ENCODE measurements at places on chromosomes 16 and 17.

GRCh38 chr17:64382061-64382583, 8.5 kb downstream of the PECAM1 start:
- no peak for DNase-seq

DNA sequence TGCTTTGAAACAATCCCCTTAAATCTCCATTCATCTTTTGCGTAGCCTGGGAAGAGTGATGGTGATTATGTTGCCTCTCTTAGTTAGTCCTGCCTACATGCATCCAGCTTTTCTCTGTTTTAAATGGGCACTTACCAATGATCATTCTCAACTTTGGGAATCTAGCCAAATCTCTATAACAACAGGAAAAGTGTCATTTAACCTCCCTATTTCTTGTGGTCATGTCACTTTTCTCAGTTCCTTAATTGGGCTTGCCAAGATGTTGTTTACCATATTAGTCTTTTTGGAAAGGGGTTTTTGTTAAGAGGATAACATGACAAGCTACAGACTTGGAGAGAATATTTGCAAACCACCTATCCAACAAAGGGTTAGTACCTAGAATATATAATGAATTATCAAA, 15.6 kb upstream of the CLEC10A start:
- DNase-seq = no peak

- no peak for DNase-seq
Observed at GRCh38 chr16:80852261-80852872, 48.0 kb upstream of the CDYL2 start.

DNA sequence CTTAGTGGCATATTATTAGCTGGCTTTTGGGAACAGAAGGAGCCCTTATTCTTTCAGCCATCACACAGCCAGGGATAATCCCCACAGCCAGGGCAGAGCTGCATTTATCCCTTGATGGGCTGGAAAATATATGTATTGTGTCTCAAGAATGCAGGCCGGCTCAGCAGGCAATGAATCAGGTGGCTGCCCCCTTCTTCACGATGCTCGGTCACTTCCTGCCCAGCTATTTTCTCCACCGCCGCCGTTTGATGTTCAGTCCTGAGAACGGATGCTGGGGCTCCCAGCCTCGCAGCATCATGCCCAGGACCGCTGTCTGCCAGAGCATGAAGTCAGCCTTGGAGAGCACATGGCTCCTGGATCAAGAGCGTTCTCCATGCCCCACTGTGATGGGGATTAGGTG, 4.3 kb upstream of the MYH3 start:
- DNase-seq = no peak

- DNase-seq = no peak
Observed at GRCh38 chr17:49890852-49891251, 43.0 kb upstream of the TAC4 start.

- DNase-seq = no peak
Observed at GRCh38 chr17:58421711-58422110, 4.4 kb upstream of the RNF43 start.

GRCh38 chr16:52069866-52070265, 477.1 kb downstream of the TOX3 start:
- DNase-seq = no peak

- DNase-seq = no peak
Observed at GRCh38 chr17:37106049-37106448, 157.3 kb downstream of the AATF start.

DNA sequence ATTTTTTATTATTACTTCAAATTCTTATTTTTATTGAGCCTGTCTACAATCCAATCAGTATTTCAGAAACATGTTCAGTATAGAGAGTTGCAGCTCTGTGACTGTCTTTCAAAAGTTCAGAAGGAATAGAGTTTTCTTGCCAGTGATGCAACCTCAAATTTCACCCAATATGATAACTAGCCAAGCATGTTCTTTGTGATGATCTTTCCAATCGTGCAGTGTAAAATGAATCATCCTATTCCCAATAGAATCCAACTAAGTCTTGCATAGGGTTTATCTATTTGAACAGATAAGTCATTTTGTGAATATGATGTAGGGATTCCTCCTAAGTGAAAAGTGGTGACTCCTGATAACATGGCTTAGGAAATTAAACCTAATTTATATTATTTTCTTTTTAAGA, 937.8 kb downstream of the KCNJ2 start:
- DNase-seq = no peak

DNA sequence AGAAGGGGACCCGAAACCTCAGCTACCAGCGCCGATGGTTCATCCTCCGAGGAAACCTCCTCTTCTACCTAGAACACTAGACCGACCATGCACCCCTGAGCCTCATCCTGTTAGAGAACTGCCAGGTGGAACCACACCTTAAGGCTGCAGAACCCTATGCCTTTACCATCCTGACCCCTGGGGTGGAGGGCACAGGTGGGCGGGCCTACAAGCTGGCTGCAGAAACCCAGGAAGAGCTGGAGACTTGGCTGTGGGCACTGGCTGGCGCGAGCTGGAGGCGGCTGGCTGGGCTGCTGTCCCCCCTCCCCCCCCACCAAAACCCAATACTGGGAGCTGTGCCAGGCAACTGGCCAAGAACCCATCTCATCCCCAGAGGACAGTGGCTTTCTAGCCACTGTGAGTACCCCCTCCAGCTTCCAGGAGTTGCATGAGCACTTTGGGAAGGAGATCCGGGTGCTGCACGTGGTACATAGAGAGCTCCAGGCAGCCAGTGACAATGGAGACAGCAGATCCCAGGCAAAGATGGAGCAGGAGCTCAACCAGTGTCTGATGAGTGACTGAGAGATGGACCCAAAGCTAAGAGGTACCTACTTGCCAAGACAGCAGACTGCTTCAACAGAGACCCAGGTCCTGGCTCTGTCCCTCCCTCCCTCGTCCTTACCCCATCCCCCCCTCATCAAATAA, 1.4 kb upstream of the CD2BP2 start:
- DNase-seq = no peak

DNA sequence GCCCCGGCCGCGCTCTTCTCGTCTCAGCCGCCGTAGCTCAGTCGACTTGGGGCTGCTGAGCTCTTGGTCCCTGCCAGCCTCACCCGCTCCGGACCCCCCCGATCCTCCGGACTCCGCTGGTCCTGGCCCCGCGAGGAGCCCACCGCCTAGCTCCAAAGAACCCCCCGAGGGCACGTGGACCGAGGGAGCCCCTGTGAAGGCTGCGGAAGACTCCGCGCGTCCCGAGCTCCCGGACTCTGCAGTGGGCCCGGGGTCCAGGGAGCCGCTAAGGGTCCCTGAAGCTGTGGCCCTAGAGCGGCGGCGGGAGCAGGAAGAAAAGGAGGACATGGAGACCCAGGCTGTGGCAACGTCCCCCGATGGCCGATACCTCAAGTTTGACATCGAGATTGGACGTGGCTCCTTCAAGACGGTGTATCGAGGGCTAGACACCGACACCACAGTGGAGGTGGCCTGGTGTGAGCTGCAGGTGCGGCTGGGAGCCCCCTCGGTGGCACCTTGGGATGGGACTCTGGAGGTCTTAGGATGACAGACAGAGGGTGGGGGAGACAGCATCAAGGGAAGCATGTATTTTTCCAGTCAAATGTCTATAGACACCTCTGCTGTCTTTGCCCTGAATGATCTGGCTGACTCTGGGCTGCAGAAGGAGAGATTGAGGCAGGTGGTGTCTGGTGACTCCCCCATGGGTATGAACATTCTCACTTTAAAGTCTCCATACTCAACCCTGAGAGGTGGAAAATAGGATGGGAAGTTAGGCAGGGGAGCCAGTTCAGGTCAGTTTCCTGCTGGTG, 635 bp downstream of the WNK4 start:
- no peak for DNase-seq

- peak; percentile 63 for DNase-seq
Observed at GRCh38 chr16:16073891-16074881, 124.8 kb downstream of the ABCC1 start.

DNA sequence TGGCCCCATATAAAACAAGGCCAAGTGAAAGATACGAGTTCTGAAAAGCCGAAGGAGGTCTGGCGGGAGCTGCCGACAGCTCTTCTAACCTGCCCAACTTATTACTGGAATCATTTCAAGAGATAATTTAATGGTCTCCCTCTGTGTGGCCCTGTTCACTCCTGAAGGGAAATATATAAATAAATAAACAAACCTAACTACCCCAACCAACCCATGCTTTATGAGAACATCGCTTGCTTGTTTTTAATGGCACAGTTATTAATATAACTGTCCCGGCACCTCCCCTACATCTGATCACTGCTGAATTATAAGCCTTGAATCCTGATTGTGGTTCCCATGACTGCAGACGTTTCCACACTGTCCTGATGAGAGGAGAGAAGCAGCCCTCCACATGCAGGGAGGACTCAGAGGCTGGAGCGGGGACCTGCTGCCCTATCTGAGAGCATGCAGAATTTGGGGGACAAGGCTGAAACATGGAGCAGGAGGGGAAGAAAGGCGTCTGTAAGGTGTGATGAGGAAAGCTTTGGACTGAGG, 22.2 kb downstream of the CDK5RAP3 start:
- DNase-seq = no peak

DNA sequence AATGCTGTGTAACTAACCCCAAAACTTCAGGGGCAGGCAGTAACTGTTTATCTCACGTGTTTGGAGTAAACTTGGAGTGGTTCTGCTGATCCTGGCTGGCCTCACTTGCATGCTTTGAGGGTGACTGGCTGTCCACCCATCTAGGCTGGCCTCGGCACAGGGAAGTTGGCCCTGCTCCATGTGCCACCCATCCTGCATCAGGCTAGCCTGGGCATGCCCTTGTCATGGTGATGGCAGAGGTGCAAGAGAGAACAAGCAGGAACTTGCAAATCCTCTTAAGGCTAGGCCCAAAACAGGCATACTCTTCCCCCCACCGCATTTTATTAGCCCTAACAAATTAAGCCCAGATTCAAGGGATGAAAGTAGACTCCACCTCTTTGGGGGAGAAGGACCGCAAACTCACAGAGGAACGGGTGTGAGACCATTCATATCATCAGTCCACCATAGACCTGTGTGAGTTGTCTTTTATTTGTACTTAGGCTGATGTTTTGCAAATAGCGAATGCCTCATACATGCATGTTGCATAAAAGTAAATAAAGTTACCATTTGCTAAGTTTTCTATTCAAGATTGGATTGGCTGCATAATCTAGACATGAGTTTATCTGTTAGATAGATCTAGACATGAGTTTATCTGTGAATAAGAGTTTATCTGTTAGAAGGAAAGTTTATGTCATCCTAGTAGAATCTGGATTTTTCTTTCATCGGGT, 221.0 kb downstream of the CCDC182 start:
- no peak for DNase-seq

DNA sequence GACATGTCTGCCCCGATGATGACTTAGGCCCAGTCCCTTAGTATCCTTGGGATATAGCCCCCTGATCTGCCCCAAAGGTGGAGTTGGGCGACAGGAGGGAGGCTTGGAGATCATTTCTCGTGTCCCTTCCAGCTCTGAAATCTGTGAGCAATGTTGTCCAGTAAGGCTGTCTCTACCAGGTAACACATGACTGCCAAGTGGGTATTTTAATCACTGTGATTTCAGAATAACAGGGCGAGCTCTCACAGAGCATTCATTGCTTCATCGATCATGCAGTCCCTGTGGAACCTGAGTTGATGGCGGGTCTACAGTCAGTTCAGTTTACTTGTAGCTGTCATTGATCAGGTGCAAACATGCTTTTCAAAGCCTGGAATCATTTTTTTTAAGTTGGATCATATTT, 39.2 kb downstream of the KSR1 start:
- no peak for DNase-seq

DNA sequence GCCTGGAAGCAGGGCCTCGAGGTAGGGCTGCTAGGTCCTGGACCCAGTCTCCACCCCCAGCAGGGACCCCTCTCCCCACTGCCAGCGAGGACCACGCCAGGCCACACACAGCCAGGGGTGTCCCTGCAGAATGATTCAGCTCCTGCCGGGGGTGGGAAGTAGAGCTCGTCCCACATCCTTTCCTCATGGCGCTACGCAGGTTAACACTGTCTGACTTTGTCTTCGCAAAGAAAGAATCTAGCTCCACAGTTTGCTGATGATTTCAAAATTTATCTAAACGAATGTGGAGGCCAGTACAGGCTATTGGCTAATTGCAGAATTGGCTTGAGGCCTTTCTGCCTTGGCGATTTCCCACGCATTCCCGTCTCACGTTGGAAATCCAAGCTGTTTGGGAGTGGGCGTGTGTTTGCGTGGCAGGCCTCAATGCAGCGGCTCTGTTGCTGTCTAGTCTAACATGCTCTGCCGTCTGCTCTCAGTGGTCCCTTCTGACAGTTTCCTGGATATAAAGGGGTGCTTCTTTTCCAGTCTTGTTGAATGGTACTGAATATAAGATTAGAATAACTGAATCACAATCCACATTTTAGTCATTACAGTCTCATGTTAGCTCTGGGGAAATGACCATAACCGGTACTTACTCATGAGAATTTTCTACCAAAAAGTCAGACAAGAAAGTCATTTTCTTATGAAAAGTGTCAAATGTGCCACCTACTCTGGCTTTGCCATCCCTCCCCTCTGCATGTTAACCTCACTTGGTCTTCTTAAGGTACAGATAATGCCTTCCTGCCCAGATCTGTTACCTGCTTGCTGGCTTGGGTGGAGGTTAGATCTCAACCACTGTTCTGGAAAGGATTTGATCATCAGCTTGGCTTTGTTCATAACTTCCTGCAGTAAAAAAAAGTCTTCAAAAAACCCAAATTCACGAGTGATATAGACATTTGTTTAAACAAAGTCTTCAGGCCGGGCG, 252.4 kb downstream of the NTN1 start:
- DNase-seq = no peak

DNA sequence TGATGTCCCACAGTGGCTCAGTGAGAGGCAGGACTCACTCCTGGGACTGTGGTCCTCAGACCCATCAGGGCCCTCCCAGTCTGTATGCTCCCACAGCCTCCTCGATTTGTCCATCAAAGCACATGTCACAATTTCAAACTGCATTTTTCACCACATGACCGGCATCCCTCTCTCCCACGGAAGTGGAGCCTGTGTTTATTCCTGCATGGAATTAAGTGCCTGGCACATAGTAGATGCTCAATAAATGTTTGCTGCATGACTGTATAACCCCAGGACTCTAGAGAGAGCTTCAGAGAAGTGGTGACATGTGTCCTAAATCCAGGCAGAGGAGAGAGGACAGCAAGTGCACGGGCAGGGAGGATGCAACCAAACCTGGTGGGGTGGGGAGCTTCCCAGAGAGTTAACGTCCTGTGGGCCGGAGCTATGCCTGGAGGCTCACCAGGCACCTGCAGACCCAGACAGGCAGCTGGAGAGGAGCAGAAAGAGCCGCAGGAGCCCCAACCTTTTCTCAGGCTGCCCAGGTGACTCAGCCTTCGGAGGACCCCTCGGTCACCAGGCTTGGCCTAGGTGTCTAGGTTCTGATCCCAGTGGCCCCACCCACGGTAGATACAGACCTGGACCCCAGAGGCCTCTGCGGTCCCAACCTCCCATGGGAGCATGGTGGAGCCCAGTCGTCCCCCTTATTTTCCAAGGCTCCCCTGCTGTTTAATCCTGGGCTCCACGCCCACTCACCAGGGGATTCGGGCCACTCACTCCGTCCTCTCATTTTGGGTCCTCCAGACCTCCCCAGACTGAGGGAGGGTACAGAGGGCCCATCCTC, 5.8 kb downstream of the CDH5 start:
- DNase-seq = no peak

GRCh38 chr17:74987909-74988711, 678 bp downstream of the CDR2L start:
- no peak for DNase-seq

Data from KG1 (cell line).